ENCODE measurements at places on chromosomes 16 and 17.

GRCh38 chr17:81852237-81852636 is 8.1 kb downstream of the P4HB start:
- no peak for DNase-seq

GRCh38 chr17:74424657-74425056 is 7.2 kb upstream of the GPRC5C start:
- DNase-seq: no peak

- DNase-seq: no peak
Observed at GRCh38 chr17:74016461-74016860, 187.0 kb upstream of the RPL38 start.

- DNase-seq: no peak
Observed at GRCh38 chr16:87117936-87118335, 199.3 kb downstream of the C16orf95 start.

GRCh38 chr16:24232936-24233335 is 23.2 kb upstream of the CACNG3 start:
- no peak for DNase-seq

DNA sequence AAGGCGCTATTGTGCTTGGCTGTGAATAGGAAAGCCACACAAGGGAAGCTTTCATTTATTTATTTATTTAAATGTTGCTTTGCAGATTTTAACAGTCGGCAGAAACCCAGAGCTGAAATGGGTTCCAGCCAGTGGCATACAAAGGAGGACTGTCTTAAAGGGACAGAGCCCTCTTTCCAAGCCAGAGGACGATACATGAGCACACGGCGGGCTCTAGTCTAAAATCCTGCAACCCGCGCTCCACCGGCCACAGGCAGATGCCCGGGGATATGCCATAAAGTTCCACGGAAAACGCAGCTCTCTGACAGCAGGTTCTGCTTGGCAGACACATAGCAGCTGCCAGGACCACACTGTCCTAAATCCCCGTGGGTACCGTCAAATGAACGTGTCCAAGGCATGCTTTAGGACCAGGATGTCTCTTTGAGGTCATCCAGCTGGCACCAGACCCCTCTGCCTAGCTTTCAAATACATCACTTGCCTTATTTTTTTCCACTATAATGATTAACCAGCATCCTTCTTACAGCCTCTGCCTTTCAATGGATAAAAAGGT is 64.6 kb downstream of the CYTH1 start:
- peak; percentile 47 for DNase-seq

- DNase-seq: no peak
Observed at GRCh38 chr16:17011712-17012111, 459.0 kb downstream of the XYLT1 start.

DNA sequence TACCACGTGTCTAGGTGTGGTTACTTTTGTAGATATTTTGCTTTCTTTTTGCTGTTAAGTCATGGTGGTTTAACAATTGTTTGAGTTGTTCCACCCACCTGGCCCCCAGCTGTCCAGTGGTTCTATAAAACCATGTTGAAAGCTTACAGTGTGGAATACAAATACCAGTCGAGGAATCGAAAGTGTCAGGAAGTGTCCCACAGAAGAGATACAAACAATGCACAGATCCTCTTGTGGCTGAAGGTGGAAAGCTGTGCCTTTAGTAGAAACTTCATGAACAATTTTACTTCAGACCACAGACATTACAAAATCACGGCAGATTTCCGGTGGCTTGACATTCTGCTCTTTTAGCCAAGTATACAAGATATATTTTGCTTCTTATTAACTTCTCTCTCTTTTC is 782.4 kb upstream of the SOX9 start:
- peak; percentile 60 for DNase-seq

GRCh38 chr16:74726716-74727115 is 26.1 kb upstream of the MLKL start:
- DNase-seq: no peak

GRCh38 chr16:87713451-87714229 is 52.1 kb downstream of the KLHDC4 start:
- DNase-seq: no peak

DNA sequence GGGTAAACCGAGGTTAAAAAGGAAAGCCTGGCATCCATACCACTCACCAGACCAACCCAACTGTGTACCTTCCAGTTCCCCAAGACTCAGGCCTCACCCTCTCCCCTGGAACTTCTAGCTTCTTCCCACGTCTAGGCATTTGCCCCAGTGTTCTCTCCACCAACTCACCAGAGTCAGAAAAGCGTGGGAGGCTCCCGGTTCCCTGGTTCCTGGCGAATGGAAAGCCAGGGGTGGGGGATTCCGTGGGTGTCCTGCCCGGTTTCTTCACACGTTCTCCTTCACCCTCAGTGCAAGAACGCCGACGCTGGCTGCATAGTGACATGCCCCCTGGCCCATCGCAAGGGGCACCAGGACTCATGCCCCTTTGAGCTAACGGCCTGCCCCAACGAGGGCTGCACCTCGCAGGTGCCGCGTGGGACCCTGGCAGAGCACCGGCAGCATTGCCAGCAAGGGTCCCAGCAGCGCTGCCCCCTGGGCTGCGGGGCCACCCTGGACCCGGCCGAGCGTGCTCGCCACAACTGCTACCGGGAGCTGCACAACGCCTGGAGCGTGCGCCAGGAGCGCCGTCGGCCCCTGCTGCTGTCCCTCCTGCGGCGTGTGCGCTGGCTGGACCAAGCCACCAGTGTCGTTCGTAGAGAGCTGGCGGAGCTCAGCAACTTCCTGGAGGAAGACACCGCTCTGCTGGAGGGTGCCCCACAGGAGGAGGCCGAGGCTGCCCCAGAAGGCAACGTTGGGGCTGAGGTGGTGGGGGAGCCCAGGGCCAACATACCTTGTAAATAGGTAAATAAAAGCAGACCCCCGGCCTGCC is 1.7 kb downstream of the RNF151 start:
- no peak for DNase-seq

DNA sequence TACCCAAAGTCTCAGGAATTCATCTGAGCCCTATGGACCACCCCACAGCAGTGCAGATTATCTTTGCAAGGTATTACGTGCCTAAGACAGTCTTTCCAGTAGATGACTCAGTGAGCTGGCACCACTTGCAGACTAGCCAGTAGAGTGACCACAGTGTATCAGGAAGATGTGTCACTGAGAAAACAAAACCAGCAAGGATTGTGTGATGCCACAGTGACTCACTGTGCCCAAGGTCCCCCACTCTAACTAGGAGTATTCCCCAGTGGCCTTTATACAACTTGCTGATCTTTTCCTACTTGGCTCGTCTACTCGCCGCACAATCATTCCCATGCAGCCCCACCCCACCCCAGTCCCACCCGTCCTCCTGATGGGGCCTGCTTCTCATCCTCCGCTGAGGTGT is 26.8 kb upstream of the PRKCA start:
- peak; percentile 95 for DNase-seq

DNA sequence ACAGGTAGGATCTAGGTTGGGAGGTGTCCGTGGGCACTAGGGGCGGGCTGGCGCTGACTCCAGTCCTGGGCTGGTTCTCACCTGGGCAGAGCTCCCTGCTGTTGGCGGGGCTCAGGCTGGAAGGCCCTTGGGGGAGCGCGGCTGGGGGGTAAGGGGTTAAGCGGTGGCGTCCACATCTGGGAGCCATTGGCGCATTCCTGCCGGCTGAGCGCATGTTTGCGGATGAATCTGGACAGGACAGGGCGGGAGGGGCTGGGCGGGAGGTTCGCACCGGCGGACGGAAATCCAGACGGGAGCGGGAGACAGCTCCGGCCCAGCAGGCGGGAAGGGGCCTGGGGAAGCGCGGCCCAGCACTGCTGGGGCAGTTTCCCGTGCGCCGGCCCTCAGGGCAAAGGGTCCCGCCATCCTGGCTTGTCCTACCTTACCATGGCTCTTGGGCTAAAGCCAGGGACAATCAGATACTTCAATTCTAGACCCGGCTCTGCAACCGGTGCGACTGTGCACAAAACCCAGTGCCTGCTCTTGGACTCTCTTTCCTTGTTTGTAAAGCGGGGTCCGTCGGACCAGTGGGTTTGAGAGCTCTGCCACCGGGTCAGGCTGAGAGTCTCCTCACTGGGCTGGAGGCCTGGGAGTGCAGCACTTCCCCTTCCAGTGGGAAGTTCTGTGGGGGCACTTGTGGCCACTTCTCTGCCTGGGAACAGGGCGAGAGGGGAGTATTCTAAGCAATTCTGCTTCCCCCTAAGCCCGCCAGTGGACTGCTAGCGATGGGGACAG is 7.8 kb downstream of the RARA start:
- peak; percentile 81 for DNase-seq

GRCh38 chr16:69077251-69077650 is 28.2 kb upstream of the HAS3 start:
- DNase-seq: peak; percentile 71

DNA sequence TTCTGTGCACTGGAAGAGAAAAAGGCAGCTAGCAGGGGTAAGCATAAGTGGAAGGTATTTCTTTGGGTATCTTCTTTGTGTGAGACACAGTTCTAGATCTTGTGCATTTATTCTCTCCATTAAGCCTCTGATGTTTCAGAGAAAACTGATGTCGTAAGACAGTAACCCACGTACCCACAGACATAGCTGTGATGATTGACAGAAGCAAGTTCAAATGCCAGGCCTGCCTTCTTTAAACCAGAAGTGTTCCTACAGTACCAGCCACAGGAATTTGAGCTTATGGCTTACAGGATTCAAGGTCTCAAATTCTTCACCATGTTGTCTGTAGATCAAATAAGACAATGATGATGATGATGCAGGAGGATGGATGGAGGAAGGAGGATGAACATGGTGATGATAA is 161.4 kb upstream of the KCNJ16 start:
- no peak for DNase-seq

- no peak for DNase-seq
Observed at GRCh38 chr17:78793968-78794367, 11.9 kb upstream of the CYTH1 start.

GRCh38 chr17:301681-302299 is 50.8 kb downstream of the RPH3AL start:
- DNase-seq: no peak

DNA sequence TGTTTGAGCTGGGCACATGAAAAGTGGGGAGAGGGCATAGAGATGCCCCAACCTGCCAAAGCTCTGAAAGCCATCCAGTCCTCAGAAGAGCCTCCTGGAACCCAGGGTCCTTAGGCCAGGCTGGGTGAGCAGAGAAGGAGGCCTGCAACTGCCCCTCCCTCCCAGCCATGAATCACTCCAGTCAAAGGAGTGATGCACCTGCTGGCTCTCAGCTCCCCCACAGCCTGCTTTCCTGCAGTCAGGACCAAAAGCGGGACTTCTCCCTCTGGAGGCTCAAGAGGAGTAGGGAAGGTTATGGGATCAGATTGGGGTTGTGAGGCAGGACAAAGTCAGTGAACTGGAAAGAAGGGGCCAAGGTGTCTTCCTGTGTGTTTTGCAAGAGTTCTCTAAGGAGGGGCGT is 145.6 kb downstream of the TMEM132E start:
- no peak for DNase-seq

- DNase-seq: no peak
Observed at GRCh38 chr16:3591991-3592390, 14.8 kb upstream of the NLRC3 start.

DNA sequence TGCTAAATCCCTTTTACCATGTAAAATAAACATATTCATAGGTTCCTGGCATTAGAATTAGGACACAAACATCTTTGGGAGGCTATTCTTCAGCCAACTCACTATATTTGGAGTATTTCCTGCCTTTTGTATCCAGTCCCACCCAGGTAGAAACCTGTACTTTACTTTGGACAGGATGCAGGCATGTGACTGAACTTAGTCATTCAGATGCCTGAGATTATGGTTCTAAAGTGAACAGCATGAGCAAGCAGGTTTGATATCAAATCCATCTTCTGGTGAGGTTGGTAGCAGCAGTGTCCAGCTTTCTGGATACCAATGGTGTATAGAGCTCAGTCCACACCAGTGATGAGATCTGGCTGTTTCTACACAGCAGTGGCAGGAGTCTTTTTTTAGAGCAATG is 20.2 kb downstream of the CA10 start:
- no peak for DNase-seq

GRCh38 chr17:80409626-80410025 is 5.3 kb upstream of the ENDOV start:
- DNase-seq: no peak

DNA sequence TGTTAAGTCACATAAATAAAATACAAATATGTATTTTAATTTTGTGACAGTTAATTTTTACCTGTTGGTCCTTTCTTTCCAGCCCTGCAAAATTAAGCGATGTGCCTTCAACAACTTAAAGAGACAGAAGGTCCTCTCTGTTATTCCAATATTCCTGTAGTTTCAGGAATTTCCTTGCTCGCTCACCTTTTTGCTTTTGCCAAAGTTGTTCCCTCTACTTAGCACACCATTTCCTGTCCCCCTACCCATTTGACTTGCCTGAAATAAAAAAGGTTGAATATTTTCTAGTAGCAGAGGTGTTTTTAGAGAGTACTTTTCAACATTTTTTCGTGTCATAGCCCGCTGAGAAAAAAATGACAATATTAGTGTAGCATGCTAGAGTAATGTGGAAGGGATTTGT is 556 bp upstream of the MYH2 start:
- no peak for DNase-seq

GRCh38 chr17:33651686-33652085 is 358.6 kb upstream of the ASIC2 start:
- no peak for DNase-seq

DNA sequence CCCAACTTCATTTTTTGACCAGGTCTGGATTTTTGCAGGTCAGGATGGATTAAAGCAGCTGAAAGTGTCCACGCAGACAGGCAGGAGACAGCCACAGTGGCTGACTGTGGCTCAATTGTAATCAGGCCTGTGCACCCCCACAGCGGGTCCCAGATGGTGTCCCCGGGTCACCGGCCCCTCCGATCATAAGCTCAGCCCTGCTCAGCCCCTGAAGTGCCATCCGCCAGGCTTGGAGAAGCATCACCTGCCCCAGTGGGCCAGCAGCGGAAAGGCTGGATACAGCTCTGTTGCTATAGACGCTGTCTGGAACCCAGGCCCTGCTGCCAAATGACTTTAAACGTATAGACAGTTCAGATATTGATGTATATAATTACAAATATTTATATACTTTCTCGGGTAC is 60.6 kb downstream of the RPH3AL start:
- DNase-seq: no peak

DNA sequence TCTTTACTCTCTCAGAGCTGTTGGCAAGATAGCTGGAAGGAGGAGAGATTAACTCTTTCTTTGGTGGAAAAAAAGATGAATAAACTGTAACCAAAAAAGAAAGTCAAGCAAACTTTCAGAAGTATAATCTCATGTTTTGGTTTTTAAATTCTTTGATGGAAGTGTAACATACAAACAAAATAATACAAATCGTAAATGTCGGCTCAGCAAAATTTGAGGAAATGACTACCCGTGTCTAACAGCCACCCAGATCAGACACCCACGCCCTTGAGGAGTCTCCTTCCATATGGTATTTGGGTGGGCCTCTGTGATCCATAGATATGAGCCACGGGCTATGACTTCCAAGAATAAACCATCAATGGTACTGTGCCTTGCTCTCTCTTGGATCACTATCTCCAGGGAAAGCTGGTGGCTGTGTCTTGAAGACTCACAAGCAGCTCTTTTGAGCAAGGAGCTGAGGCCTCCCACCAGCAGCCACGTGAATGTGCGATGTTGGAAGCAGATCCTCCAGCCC is 9.6 kb upstream of the CD300C start:
- DNase-seq: no peak

DNA sequence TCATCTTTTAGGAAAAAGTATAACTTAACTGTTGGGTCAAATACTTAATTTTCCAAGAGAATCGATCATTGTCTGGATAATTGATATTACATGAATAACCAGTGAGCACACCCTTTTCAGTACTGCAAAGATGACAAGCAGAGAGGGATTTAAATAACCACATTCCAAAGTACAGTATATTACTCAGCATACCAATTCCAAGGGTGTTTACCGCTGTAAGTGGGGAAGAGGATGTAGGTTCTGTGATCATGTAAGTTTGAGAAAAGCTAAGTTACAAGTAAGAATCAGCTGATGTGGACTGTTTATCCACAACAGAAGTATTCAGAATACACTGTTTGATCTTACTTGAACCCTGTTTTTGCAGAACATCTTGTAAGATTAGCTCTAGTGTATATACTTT is 6.1 kb downstream of the GDE1 start:
- no peak for DNase-seq

All from astrocyte of the spinal cord (primary cell).